NCI-H187 (cell line): ENCODE measurements at places on chromosomes 5 and 9.

DNA sequence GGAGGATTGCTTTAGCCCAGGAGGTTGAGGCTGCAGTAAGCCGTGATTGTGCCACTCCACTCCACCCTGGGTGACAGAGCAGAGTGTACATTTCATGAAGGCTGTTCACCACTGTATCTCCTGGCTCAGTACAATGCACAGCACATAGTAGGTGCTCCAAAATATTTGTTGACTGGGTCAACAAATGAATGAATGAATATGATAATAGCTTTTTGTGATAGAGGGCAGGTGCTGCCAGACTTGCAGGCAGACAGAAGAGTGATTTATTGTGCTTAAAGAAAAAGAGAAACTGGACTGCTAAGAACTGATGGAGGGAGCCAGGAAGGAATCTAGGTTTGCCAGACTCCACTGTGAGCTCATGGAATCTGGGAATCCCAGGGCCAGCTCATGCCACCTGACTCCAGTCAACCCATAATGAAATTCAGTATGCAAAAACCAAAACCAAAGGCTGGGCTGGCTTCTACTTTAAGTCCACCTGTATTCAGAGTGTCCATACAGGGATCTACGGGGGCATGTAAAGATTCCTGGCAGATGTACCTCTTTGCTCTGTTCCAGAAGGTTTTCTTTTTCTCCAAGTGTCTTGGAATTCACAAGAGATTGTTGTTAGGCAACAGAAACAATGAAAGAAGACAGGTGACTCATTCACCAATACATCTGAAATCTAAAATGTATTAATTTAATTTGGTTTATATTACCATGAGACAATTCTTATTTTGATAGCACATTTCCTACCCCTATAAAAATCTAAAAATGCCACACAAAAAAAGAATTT lies 15.5 kb upstream of the CTNNA1 start:
- no peak for DNase-seq

- no peak for DNase-seq
These were observed 86.6 kb upstream of the SARDH start for GRCh38 chr9:133824802-133825186.

GRCh38 chr9:125172031-125172755 lies 17.4 kb downstream of the PPP6C start:
- DNase-seq, result no peak

- no peak for DNase-seq
These were observed 812 bp downstream of the SREK1 start for GRCh38 chr5:66144834-66145390.

- DNase-seq, result no peak
These were observed 111.8 kb upstream of the FCN2 start for GRCh38 chr9:134768709-134769351.

- DNase-seq, result no peak
These were observed 37.9 kb downstream of the SLC27A6 start for GRCh38 chr5:129003232-129003631.

DNA sequence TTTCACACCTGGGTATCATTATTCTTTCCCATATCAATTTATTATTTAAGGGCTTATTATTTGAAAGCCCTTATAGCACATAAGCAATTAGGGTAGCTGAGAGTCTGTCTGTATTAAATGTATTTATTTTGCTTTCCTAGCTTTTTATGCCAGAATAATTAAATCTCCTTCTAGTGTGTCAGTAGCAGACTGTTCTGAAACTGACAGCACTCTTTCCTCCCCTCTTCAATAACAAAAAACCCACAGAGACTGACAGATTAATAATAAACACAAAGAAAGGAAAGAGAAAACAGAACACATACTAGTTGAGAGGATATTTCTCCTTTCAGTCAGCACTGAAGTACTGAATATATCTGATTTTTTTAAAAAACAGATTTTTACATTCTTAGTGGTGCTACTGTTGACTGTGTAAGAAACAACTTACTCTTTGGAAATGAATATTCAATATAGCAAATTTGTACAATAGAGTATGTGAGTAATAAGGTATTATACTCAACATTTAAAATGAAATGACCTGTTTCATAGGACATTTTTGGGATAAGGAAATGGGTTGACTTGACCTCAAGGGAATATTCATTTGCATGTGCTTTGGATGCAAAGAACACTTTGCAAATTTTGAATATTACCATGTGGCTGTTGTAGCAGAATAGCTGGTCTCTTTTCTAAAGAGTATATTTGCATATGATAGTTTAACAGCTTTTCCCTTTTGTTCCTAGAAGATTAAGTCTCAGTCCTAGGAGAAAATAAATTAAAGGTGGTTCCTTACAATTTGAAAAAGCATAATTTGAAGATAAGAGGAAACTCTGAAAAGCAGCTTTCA lies 208.3 kb downstream of the SPATA31D1 start:
- no peak for DNase-seq

DNA sequence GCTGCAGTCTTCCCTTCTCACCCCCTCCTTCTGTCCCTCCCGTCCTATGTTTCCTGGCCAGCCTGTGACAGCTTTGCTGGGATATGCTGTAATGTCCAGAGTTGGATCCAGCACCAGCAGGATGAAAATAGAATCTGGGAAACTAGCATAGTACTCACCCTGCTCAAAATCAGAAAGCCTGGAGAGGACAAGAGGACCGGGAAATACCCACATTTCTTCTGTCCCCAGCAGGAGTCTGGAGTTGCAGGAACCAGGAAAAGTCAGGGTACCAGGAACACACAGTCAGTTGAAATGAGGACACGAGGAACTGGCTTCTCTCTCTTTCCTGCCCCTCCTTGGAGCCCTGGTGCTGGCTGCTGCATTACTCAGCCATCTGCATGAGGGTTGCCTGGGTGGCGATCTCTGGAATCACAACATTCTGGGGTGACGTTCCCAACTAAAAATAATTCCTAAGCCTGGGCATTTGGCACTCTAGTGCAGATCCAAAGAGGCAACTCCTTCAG lies 59.6 kb upstream of the NFIL3 start:
- no peak for DNase-seq

GRCh38 chr5:56080375-56081052 lies 85.8 kb upstream of the IL6ST start:
- DNase-seq, result no peak
